Aorta (tissue), 5 donors: ENCODE measurements at places on chromosomes 4 and X. TPM values are rescaled to one million over a fixed set of nuclear protein-coding genes. Genes with fewer than 3 reads are reported as not detected.

DNA sequence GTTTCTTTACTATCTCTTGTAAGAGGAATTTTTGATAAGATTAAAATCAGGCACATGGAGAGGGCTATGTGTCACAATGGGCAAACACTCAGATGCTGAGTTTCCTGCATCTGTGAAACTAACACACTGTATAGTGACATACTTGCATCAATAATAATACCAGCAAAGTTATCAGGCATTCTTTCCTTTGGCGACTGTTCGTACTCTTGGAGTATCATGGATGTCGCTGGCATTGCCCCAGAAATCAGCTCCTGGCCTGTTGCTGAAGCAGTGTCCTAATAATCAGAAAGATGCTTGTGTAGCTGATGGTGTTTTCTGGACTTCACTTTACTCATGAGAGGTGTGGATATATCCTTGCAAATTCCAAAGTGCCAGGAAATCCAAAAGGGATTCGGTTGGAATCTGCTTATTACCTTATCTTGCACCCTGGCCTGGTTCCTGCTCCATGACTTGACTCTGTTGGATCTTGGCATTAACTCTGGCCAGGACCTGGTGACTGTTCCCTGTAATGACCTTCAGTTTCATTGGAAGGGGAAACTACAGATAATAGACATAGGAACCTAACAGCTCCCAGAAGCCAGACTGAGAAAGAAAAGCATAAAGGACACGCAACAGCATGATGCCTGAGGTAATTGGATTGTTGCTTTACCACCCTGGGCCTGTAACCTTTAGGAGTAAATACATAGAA, 762.5 kb upstream of the GRIA3 start:
- no peaks in the 10 kb centered on the region for H3K4me1 ChIP-seq
- no peaks in the 10 kb centered on the region for H3K36me3 ChIP-seq
- H3K27me3 ChIP-seq: no peaks in the 10 kb centered on the region
- H3K4me3 ChIP-seq: no peak overlapping the region
- H3K27ac ChIP-seq: no peak overlapping the region

GRCh38 chr4:104429150-104429741, 65.4 kb downstream of the CXXC4 start:
- H3K4me1 ChIP-seq: no peaks in the 10 kb centered on the region
- H3K36me3 ChIP-seq: no peaks in the 10 kb centered on the region
- no peaks in the 10 kb centered on the region for H3K27me3 ChIP-seq
- H3K27ac ChIP-seq: no peak overlapping the region
- no peak for DNase-seq

DNA sequence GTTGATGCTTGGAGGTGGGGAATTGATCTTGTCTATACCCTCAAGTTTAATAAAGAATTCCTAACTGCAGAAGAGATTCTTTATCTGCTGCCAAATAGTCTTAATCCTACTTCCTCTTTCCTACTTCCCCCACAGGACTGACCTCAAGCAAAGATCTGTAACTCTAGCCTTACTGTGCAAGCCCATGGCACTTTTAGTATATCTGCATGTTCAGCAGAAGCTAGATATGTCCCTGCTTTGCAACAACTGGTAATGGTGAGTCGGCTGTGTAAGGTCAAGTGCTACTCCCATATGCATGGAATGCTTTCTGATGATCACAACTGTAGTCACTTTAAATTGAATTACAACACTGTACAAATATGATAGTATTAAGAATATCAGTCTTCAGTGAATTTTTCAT, 26.3 kb upstream of the PDS5A start:
- no peak overlapping the region for H3K4me3 ChIP-seq
- no peak for DNase-seq
- no peaks in the 10 kb centered on the region for H3K36me3 ChIP-seq
- H3K27ac ChIP-seq: no peak overlapping the region
- H3K4me1 ChIP-seq: no peaks in the 10 kb centered on the region

DNA sequence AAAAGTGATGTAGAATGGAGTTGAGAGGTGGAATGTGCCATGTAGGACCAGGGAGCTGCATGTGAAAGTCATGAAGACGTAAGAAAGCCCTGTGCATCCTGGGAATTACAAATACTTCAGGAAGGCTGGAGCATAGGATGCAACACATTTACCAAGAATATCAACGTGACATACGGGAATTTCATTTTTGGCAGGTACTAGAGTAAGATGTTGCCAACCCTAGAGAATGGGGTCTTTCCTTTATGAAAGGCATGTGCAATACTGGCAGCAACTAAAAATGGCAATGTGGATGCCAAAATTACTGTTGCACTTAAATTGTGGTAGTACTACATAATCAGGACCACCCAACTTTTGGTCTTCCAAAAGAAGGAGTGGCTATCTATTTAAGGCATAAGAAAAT, 188.0 kb downstream of the COL25A1 start:
- no peaks in the 10 kb centered on the region for H3K4me1 ChIP-seq
- no peak for DNase-seq
- no peak overlapping the region for H3K27ac ChIP-seq
- no peaks in the 10 kb centered on the region for H3K27me3 ChIP-seq

GRCh38 chrX:131302701-131303100, 13.6 kb upstream of the IGSF1 start:
- H3K4me1 ChIP-seq: no peaks in the 10 kb centered on the region
- H3K27me3 ChIP-seq: no peaks in the 10 kb centered on the region
- H3K36me3 ChIP-seq: no peaks in the 10 kb centered on the region
- DNase-seq: no peak
- no peak overlapping the region for H3K27ac ChIP-seq

- H3K4me3 ChIP-seq: no peak overlapping the region
- no peaks in the 10 kb centered on the region for H3K36me3 ChIP-seq
- no peak for DNase-seq
- no peaks in the 10 kb centered on the region for H3K27me3 ChIP-seq
- H3K4me1 ChIP-seq: no peaks in the 10 kb centered on the region
Measured at GRCh38 chr4:127304356-127304755, 328.4 kb upstream of the INTU start.

REST gene
- 6.8 TPM for polyA plus RNA-seq

PDHA2 gene
- not detected for polyA plus RNA-seq

NDNF gene
- polyA plus RNA-seq: 0.08 TPM

TKTL2 gene
- polyA plus RNA-seq: not detected

DUSP21 gene
- not detected for polyA plus RNA-seq

LEF1 gene
- polyA plus RNA-seq: 0.38 TPM
